NCI-H2081 (cell line): ENCODE measurements at places on chromosomes 2 and 18.
A peak's percentile ranks its signal among the peaks of the same experiment; 100 is the strongest.

GRCh38 chr18:46570666-46571065, 86.4 kb downstream of the LOXHD1 start:
- DNase-seq = no peak

DNA sequence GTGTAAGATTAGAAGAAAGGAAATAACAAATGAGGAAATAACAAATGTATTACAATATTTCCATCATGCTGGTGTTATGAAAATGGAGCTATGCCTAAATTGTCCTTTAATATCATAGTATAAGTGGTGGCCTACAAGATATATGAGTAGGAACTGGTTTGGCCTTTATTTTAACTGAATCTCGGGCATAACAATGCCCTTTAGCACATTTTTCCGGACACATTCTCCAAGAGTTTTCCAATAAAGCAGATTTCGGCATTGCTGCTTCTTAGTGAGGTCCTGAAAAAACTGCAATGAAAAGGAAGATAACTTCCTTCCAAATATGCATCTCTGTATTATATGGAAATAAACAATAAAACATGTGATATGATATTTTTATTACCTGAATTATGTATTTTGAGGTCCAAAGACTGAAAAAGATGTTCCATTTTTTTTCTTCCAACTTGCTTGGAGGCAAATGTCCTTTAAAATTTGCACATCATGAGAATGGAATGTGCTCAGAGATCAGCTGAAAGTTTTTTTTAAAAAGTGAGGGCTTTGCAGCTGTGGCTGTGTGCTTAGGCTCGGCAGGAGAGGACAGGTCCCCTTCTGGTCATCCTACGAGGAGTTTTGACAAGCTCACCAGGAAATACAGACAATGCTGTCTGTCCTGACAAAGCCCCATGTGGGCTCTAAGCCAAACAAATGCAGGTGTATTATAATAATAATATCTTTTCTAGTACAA, 132.3 kb upstream of the RND3 start:
- no peak for DNase-seq

DNA sequence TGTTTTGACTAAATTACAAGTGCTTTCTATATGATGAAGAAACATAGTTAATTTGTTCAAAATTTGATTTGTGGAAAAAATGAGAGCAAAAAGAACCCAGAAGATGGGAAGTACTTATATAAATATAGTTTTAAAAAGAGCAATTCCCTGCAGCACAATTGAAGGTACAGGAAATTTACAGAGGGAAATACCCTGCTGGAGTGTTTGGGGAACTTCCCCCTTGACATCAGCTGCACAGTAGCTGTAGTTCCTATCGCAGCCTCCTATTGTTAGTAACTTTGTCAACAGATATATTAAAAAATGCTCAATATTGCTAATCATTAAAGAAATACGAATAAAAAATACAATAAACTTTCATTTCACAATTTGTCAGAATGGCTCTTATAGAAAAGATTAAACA, 1118.8 kb upstream of the ZEB2 start:
- no peak for DNase-seq

- no peak for DNase-seq
These were observed 68.1 kb upstream of the ITPRID2 start for GRCh38 chr2:181823405-181823804.

DNA sequence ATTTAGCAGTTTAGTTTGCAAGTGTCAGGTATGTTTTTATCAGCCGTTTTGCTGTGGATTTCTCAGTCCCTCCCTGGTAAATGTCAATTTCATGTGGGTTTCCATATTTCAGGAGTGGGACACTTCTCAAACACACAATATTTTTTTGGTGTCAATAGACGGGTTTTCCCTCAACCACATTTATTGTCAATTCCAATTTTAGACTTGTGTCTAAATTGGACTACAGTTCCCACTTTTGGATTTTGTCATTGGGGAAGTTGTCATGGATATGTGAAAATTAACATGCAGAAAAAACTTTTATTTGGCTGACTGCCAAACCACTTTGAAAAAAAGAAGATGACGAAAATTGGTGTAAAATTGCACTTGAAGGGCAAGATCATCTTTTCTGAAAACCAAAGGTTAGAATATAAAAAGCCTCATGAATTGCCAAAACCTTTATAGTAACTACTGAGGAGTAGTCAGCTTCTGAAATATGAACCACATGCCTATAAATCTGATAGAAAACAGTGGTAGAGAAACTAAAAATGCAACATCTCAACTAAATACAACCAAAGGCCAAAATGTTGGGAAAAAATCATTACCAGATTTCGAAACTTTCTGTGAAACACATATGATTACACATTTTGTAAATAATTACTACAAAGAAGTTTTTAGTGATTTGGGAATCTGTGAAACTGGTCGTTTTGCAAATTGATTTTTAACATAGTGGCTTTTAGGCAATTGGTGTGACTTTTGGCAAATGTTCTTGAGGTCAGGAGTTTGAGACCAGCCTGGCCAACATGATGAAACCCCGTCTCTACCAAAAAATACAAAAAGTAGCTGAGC, 106.4 kb downstream of the BCL2L11 start:
- DNase-seq = no peak

DNA sequence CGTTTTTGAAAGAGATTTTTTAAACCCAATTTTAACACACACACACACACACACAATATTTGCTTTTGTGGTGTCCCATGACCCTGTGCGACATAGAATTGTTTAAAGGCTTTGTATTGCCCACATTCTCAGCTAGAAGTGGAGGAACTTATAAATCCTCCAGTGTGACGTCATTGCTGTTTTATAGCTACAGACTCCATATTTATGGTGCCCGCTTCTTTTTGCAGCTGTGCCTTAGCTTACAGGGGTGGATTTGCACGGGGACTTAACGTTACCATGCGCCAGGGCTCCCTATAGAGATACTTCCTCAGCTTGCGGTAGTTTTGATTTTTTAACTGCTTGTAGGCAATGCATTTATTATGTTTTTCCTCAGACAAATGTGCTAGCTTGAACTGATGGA, 101.9 kb upstream of the SMIM21 start:
- no peak for DNase-seq

- no peak for DNase-seq
These were observed 31.5 kb upstream of the LYPD6B start for GRCh38 chr2:149006883-149007543.

DNA sequence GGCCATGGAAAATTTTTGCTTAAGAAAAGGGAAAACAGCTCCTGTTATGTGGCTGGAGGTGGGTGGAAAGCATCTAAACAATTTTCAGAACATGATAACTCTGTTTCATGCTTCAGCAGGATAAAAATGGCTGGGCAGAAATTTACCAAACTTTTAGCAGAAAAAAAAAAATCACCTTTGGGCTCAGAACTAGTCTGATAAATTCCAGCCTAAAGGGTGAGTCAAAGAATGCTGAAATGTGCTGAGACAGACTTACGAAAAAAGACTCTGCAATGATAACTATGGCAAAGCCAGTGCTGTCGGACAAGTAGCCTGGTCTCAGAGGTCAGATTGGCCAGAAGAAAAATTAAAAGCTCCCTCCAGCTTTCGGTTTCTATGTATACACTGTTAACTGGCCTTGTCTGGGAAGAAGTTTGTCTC, 123.6 kb downstream of the LRATD1 start:
- no peak for DNase-seq

GRCh38 chr2:54634564-54635511, 88.6 kb upstream of the EML6 start:
- DNase-seq = no peak

DNA sequence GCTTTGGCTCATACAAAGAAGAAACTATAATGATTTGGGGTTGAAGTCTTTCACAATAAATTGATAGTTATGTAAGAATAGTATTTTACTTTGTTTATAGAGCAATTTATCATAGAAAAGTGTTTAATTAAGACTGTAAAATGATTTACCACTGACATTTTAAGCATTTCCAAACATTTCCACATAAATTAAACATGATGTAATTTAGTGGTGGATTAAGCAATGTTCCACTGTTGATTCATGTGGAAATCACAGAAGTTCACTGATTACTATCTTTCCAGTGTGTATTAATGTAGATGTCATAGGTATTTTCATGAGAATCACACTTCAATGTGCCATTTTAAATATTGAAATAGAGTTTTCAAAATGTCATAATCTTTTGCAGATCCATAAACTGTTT, 40.1 kb upstream of the GRB14 start:
- DNase-seq = no peak

GRCh38 chr2:216692636-216693413, 2.5 kb downstream of the IGFBP5 start:
- DNase-seq = peak; percentile 93

- DNase-seq = no peak
These were observed 11.4 kb upstream of the PROKR1 start for GRCh38 chr2:68632021-68632420.

GRCh38 chr2:179340678-179341077, 76.0 kb upstream of the SESTD1 start:
- DNase-seq = peak; percentile 55

- no peak for DNase-seq
These were observed 4.9 kb downstream of the KLHL30 start for GRCh38 chr2:238143239-238143951.

- no peak for DNase-seq
These were observed 5.1 kb upstream of the GAL3ST2 start for GRCh38 chr2:241771286-241772062.

DNA sequence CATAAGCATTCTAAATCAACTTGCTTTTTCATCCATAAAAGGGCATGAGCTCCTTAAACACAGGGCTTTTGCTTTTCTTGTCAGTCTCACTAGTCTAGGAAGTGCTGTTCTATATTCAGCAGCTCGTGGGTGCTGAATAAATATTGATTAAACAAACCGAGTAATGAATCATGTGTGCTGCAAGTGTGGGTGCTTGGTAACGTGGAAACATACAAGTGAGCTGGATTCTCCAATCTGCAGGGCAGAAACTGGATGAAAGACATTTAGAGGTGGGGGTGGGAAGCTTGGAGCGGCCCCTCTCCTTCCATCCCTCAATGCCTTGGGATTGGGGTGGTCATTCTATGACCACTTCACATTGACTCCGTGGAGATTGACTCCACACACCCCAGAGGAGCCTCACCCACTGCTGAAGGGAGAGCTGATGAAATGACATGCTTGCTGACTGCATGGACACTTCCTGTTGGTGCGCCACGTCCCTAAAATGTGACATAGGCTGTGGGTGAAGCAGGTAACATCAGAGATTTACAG, 114.6 kb downstream of the DOCK10 start:
- peak; percentile 9 for DNase-seq

GRCh38 chr2:109435901-109436598, 177.7 kb downstream of the SEPTIN10 start:
- no peak for DNase-seq

DNA sequence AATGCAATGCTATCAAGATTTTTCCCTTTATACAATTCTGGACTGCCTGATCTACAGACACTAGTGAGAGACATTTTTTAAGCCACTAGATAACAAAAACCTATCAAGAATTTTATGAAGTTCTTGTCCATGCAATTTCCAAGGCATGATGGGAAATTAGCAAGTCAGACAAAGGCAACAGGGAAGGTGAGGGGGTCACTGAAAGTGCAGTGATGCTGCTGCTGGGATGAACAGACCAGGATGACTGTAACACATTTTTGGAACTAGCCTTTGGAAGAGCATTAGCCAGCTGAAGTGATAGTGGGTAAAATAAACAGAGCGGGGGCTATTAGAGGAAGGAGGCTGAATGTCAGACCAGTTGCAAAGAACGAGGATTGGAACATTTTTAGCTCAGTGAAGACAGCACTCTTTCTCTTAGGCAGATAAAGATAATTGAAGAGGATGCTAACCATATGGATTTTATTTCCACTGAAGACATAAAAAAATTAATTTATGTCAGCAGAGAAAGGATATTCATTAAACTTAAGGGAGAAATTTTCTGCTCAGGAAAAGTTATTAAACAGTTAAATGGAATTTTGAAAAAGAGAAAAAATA, 17.9 kb downstream of the NRXN1 start:
- DNase-seq = peak; percentile 27

DNA sequence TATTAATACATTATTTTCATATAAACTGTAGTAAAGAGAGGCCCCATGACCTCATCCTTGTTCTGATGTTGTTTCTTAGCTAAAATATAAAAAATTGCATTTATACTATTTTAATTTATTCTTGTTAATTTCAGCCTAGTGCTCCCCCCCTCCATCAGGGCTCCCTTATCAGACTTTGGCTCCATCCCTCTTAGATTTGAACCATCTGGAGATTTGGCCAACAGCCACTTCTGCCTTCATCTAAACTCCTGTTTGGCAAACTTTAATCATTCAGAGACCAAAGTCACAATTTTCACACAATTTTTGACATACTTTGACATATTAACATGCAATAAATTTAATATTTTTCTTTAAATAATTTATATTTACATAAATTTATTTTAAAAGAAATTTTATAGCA, 569.3 kb downstream of the TDRD15 start:
- DNase-seq = no peak

DNA sequence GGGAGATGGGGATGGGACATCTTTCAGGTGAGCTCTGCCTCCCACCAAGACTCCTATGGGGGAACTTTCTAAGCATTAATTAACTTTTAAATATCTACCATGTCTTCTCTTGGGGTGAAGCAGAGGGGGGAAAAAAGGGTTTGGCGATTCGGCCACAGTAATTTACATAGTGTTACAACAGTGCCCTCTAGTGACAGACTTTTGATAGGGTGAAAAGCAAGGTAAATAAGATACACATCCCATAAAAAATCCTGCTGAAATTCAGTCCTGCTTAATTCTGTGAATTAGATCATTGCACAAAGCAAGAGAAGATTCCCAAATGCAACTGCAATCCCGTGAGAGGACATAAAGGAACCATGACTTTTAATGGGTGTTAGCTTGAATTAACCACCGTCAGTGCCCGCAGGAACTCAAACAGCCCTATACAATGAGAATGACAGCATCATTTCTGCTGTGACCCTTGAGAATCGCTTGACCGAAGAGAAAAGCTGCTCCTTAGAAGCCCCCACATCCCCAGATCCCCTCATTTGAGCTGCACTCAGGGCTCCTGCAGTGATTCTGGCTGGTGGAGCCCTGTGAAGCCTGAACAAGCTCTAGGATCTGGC, 32.8 kb downstream of the FAM124B start:
- peak; percentile 40 for DNase-seq

GRCh38 chr18:78974115-78974761, 5.4 kb upstream of the SALL3 start:
- no peak for DNase-seq

GRCh38 chr2:169478339-169478738, 955 bp upstream of the BBS5 start:
- DNase-seq = no peak

GRCh38 chr18:12234451-12235190, 19.5 kb upstream of the CIDEA start:
- DNase-seq = no peak

DNA sequence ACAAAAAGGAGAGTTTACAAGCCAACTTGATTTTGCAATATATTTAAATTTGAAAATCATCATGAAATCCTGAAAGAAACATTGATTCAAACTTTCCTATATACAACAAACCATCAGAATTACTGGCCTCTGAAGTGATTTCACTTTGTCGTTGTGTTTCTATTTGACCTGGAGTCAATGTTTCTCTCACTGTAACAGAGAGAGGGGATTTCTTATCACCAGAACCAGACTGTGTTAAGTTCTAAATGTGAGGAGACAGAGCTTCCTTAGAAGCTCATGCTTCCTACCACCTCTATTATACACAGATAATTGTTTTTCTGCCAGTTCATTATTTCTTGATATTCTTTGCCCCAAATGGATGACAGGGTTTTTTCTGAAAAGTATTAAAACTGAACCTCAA, 245.0 kb upstream of the RND3 start:
- no peak for DNase-seq

GRCh38 chr2:219178377-219179175, 501 bp downstream of the RETREG2 start:
- DNase-seq = peak; percentile 35
